Upper lobe of right lung (tissue), 1 donor: ENCODE measurements at places on chromosomes 3 and 15. TPM values are rescaled to one million over a fixed set of nuclear protein-coding genes. Genes with fewer than 3 reads are reported as not detected.

- no peaks in the 10 kb centered on the region for H3K36me3 ChIP-seq
- H3K4me1 ChIP-seq = no peaks in the 10 kb centered on the region
- no peaks in the 10 kb centered on the region for H3K27me3 ChIP-seq
- H3K4me3 ChIP-seq = no peak overlapping the region
- no peak for DNase-seq
Measured at GRCh38 chr3:187130346-187131066, 8.8 kb downstream of the RPL39L start.

GRCh38 chr3:10942690-10943205, 49.8 kb upstream of the SLC6A1 start:
- no peaks in the 10 kb centered on the region for H3K4me1 ChIP-seq
- no peak overlapping the region for H3K27ac ChIP-seq
- no peak overlapping the region for H3K4me3 ChIP-seq
- no peaks in the 10 kb centered on the region for H3K36me3 ChIP-seq

- H3K27ac ChIP-seq = no peak overlapping the region
- H3K27me3 ChIP-seq = peaks cover 34% of the 10 kb centered on the region
- no peaks in the 10 kb centered on the region for H3K36me3 ChIP-seq
- DNase-seq = no peak
- H3K4me1 ChIP-seq = peaks cover 17% of the 10 kb centered on the region
Measured at GRCh38 chr3:129971351-129972052, 3.0 kb upstream of the TRH start.

- H3K4me3 ChIP-seq = no peak overlapping the region
- no peaks in the 10 kb centered on the region for H3K27me3 ChIP-seq
- no peak overlapping the region for H3K27ac ChIP-seq
- no peaks in the 10 kb centered on the region for H3K4me1 ChIP-seq
- H3K36me3 ChIP-seq = peaks cover 24% of the 10 kb centered on the region
Measured at GRCh38 chr15:82531496-82532382, 8.5 kb downstream of the RPS17 start.

DNA sequence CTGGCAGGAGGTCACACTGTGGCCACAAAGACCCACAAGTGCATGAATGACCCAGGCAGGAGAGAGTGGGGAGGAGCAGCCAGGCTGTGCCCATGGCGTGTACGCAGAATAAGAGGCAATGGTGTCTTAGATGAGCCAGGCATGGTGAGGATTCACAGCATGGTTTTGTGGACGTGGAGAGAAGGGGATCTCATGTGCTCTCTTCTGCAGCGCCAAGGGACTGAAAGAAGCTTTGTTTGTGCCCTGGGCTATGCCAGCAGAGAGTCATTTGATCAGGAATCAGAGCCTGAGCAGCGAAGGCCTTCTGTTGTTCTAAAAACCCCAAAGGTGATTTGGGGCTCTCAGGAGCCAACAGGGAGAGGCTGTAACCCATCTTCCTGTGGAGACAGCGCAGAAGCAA, 18.7 kb upstream of the RPP14 start:
- peaks cover 35% of the 10 kb centered on the region for H3K36me3 ChIP-seq
- H3K27ac ChIP-seq = no peak overlapping the region
- no peaks in the 10 kb centered on the region for H3K4me1 ChIP-seq

DNA sequence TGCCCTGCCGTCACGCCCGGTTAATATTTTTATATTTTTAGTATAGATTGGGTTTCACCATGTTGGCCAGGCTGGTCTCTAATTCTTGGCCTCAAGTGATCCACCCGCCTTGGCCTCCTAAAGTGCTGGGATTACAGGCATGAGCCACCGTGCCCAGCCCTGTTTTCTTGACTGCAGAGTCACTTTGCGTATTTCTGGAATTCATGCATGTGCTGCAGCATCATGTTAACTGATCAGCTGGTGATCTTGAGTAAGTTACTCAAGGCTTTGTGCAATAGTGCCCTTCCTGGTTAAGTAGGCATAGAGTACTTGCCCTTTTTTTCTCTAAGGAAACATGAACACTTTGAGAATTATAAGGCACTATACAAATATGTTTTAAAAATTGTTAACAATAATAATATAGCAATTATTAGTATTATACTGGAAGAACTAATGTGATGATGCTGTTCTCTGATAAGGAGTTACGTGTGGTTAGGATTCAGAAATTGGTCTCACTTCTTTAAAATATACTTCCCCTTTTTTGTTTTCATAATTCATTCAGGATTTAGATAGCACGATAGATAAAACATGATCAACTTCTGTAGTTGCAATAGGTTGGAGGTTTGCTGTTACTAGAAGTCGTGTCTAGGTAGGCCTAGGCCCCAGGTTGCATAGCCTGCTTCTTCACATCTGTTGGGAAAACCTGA, 33.6 kb downstream of the GPR171 start:
- peak; percentile 66 for DNase-seq
- H3K4me1 ChIP-seq = peaks cover 4% of the 10 kb centered on the region
- no peaks in the 10 kb centered on the region for H3K36me3 ChIP-seq
- no peaks in the 10 kb centered on the region for H3K27me3 ChIP-seq
- H3K4me3 ChIP-seq = no peak overlapping the region
- H3K27ac ChIP-seq = peak overlapping the region; percentile 55

DNA sequence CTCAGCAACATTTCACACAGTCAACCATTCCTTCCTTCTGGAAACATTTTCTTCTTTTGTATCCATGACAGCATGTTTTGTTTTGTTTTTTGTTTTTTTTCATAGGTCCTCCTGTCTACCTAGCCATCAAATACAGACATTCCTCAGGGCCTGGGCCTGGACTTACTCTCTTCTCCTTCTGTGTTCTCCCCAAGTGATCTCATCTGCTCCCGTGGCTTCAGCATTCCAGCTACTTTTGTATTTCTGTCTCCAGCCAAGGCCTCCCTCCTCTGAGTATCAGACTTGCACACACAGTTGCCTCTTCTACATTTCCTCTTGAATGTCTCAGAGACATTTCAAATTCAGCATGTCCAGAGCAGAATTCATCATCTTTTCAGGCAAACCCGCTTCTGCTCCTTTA, 82.4 kb downstream of the HCN4 start:
- no peak for DNase-seq
- no peak overlapping the region for H3K4me3 ChIP-seq
- no peaks in the 10 kb centered on the region for H3K4me1 ChIP-seq
- H3K27ac ChIP-seq = no peak overlapping the region
- H3K27me3 ChIP-seq = no peaks in the 10 kb centered on the region

- H3K27ac ChIP-seq = no peak overlapping the region
- H3K27me3 ChIP-seq = no peaks in the 10 kb centered on the region
- no peak overlapping the region for H3K4me3 ChIP-seq
- no peaks in the 10 kb centered on the region for H3K4me1 ChIP-seq
- no peak for DNase-seq
- H3K36me3 ChIP-seq = no peaks in the 10 kb centered on the region
Measured at GRCh38 chr3:131933665-131934064, 101.1 kb downstream of the CPNE4 start.

DNA sequence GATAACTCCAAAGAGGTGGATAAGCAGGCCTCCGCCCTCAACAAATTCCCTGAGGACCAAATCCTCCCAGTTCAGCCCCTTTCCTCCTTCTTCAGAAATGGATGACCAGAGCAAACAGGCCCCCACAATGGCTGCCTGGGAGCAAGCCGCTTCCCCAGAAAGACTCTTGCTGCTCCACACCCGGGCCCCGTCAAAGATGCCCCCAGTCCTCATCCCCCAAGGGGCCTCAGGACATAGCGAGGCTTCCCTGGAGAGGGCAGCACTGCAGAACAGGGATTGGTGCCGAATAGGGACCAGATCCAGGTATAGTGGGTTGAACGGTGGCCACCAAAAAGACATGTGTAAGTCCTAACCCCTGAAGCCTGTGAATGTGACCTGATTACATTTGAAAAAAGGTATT, 502.3 kb downstream of the SHQ1 start:
- DNase-seq = no peak
- no peaks in the 10 kb centered on the region for H3K36me3 ChIP-seq
- H3K4me3 ChIP-seq = no peak overlapping the region

GRCh38 chr3:174098746-174099145, 701.2 kb downstream of the NLGN1 start:
- no peak overlapping the region for H3K4me3 ChIP-seq
- no peaks in the 10 kb centered on the region for H3K36me3 ChIP-seq
- no peaks in the 10 kb centered on the region for H3K4me1 ChIP-seq
- H3K27ac ChIP-seq = no peak overlapping the region

DNA sequence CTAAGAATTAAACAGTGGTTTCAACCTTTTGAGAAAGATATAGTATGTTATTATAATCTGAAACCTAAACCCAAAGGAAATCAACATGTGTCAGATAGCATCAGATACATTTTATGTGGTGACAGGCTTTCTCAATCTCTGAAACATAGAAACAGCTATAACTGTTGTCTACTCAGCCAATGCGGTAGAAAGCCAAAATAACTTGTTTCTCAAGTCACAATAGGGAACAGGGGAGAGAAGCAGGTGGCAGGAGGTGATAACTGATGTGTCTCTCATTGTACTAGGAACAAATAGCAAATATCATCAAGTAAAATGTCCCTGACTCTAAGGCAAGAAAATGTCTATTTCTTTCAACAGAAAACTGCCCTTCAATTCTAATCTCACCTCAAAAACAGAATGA, 38.6 kb downstream of the DENND6A start:
- no peak for DNase-seq
- H3K27me3 ChIP-seq = no peaks in the 10 kb centered on the region
- no peak overlapping the region for H3K27ac ChIP-seq
- no peak overlapping the region for H3K4me3 ChIP-seq

DNA sequence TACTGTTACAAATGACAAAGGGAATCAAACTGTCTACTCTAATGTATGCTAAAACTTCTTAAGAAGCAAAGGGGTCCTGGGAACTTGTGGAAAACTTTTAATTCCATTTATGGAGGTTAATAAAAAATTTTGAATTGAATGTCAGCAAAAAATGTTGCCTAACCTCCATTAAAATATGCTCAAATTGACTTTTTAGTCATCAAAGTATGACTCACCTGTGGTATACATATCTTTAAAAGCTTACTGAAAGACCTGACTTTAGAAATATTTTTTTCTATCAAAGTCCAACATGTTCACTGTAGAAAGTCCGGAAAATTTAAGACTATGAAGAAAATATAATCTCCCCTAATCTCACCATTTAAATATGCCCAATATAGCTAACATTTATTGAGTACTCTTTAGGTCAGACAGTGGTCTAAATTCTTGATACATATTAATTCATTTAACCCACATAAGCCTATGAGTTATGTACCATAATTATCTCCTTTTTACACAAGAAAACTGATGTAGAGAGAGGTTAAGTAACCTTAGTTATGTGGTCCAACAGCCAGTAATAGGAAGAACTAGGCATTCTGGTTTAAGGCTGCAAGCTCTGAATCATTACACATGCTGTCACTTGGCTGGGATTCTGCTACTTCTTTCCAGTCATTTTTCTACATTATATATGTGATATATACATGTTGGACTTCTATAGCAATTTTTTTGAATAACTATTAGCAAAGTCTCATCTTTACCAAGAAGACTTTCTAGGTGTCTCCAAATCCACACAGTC, 83.6 kb downstream of the PDZRN3 start:
- no peak overlapping the region for H3K27ac ChIP-seq
- no peaks in the 10 kb centered on the region for H3K4me1 ChIP-seq
- no peak for DNase-seq
- H3K36me3 ChIP-seq = no peaks in the 10 kb centered on the region
- no peak overlapping the region for H3K4me3 ChIP-seq

- no peak overlapping the region for H3K4me3 ChIP-seq
- peaks cover 18% of the 10 kb centered on the region for H3K27me3 ChIP-seq
- no peak for DNase-seq
- H3K4me1 ChIP-seq = peaks cover 13% of the 10 kb centered on the region
- H3K36me3 ChIP-seq = peaks cover 12% of the 10 kb centered on the region
- H3K27ac ChIP-seq = no peak overlapping the region
Measured at GRCh38 chr15:64149893-64150578, 1.5 kb upstream of the SNX22 start.

DNA sequence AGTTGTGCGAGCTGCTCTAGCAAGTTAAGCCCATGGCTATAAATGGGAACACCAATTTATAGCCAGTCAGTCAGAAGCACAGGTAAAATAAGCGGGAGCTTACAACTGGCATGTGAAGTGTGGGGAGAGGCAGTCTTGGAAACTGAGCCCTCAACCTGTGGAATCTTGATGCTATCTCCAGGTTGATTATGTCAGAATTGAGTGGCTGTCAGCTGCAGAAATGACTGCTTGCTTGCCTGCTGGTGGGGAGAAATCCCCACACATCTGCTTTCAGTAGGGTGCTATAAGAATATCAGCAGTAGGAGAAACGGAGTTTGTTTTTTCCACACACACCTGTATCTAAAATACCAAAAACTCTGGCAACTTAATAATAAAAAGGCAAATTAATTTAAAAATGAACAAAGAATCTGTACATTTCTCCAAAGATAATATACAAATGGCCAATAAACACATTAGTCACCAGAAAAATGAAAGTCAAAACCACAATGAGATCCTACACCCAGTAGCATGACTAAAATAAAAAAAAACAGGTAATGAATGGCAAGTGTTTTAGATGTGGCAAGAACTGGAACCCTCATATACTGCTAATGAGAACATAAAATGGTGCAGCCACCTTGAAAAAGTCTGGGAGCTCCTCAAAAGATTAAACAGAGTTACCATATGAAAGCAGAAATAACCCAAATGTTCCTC, 26.0 kb upstream of the MAP4 start:
- H3K27ac ChIP-seq = no peak overlapping the region
- H3K4me3 ChIP-seq = no peak overlapping the region
- H3K27me3 ChIP-seq = no peaks in the 10 kb centered on the region
- DNase-seq = no peak
- H3K4me1 ChIP-seq = peaks cover 25% of the 10 kb centered on the region
- H3K36me3 ChIP-seq = no peaks in the 10 kb centered on the region

DNA sequence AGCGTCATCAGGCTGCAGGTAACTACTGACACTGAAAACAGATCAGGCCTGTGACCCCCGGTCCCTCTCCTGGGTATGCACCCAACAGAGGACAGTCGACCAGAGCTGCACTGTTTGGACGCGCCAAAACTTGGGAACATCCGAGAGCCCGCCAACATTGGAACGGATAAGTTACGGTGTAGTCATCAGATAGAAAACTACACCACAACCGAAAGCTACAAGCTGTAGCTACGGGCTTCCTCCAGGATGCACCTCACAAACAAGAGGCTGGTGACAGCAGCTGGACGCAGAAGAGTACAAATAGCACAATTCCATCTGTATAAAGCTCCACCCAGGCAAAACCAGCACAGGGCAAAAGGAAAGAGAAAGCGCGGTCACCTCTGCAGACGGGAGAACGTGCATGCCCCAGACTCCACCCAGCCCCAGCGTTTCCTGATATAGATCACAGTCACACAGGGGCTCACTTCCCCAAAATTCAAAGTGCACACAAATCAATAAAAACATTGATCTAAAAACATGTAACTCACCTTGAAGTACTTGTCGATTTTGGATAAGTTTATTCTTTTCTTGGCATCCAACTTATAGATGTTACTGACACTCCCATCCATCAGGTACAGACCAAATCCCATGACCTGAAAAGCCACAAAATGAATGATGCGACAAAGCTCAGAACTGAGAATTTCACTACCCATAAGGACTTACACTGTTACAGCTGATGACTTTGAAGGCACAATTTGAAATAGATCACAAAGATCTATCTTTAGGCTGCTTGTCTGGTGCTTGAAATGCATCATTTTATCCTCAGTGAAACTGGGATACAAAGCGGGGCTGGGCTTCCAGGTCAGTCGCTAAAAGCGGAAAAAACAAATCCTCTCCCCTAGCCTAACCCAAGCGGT, 43.3 kb downstream of the CYFIP1 start:
- peaks cover 71% of the 10 kb centered on the region for H3K36me3 ChIP-seq
- H3K27me3 ChIP-seq = no peaks in the 10 kb centered on the region
- no peak overlapping the region for H3K27ac ChIP-seq
- no peak for DNase-seq

Gene HHLA2
- total RNA-seq = 0.26 TPM

Gene HMCES
- total RNA-seq = 34.8 TPM

Gene TMCO5A
- not detected for total RNA-seq

Gene SLC28A1
- not detected for total RNA-seq
